Activated CD4-positive, alpha-beta T cell treated with anti-CD3 and anti-CD28 coated beads, Interleukin-2, amount 10 ng/mL, durations not matched to agents 7 days and 5 days (primary cell): ENCODE measurements at places on chromosomes 12 and 14. TPM values are rescaled to one million over a fixed set of nuclear protein-coding genes. Genes with fewer than 3 reads are reported as not detected.

The TEX52 gene
- total RNA-seq = 0.35 TPM

The HOXC6 gene
- total RNA-seq = not detected

GRCh38 chr14:76331328-76332011 is 44.5 kb upstream of the ESRRB start:
- peak; percentile 10 for DNase-seq

The SLC5A8 gene
- total RNA-seq = not detected

The RPL6 gene
- total RNA-seq = 1,343 TPM

The DACT1 gene
- 1.2 TPM for total RNA-seq

The PMCH gene
- total RNA-seq = not detected

The OTOGL gene
- not detected for total RNA-seq

- DNase-seq = no peak
Measured at GRCh38 chr12:22981711-22982110, 356.7 kb downstream of the ETNK1 start.

GRCh38 chr14:74618078-74618952 is 6.3 kb upstream of the LTBP2 start:
- DNase-seq = peak; percentile 63

The SYNE3 gene
- total RNA-seq = 95.8 TPM

The DPPA3 gene
- not detected for total RNA-seq

- DNase-seq = peak; percentile 17
Measured at GRCh38 chr12:42568952-42569915, 20.3 kb downstream of the PRICKLE1 start.

The TESPA1 gene
- 113 TPM for total RNA-seq
